ENCODE measurements at places on chromosomes 2 and 18.

GRCh38 chr18:75652528-75652927 lies 225.0 kb upstream of the SMIM21 start:
- DNase-seq, result no peak

- DNase-seq, result no peak
Measured at GRCh38 chr2:126664639-126665038, 8.7 kb downstream of the GYPC start.

- DNase-seq, result no peak
Measured at GRCh38 chr2:48779019-48779716, 23.6 kb upstream of the LHCGR start.

DNA sequence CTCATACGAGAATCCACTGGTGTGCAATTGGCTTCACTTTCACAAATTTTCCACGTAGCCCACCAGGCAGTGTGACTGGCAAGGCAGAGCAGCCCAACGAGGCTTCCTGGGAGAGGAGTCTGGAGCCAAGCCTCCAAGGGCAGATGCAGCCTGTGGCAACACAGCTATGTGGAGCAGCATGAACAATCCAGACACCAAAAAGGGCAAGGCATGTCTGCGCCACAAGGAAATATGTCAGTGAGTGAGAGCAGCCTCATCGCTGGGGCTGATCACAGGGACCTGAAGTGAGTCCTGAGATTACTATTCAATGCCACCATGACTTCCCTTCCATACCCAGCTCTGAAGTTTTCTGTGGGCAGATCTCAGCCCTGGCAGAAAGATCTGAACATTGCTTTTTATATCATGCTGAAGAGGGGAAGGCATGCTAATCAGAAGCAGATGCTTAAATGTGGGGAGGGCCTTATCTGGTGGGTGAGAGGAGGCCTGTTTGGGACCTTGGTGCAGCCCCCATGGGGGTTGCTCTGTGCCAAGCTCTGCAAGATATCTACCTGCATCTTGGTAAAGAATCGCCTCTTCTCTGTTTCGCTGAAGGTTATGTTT lies 40.0 kb upstream of the PUM2 start:
- DNase-seq, result no peak

DNA sequence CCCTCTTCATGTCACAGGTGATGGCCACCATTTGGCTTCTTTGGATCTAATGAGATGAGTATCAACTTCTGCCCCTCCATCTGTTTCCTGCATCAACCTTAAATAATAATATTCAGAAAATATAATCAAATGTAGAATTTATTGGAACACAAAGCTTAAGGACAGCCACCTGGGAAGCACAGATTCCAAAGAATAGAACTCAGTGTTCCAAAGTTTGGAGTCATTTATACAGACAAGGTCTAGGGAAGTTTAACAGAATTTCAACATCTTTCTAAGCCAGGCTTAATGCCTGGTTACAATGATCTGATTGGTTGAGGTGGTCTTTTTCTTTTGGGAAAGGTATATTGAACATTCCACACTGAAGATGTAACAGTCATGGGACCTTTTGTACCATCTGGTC lies 218.0 kb upstream of the PIEZO2 start:
- no peak for DNase-seq

DNA sequence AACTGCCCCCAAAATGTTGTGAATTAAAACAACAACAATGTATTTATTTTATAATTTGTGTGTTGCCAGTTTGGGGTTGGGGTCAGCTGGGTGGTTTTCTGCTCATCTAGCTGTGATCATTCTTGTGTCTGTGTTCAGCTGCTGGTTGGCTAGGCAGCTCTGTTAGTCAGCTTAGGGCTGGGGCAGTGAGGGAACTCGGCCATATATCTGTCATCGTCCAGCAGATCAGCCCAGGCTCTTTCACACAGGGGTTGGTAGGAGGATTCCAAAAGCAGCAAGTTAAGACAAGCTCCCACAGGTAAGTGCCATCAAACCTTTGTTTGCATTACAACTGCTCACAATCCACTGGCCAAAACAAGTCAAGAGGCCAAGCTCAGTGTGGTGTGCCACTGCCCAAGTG lies 121.5 kb downstream of the LPIN1 start:
- no peak for DNase-seq

DNA sequence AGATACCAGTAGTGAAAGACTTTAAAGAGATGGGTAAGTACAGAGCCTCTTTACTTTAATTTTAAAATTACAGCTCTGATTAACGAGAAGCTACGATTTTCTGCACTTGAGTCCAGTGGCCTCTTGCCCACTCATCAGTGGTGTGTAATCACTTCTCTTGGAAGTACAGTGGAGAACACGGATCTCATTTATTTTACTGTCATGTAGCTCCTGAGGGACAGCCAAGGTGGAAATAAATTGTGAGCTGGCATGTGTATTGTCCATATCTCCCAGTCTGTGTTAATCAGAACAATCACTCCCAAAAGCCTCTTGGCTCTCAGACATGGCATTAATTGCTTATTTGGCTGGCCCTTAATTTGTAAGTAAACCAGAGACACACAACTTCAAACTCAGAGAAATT lies 69.4 kb downstream of the LOXHD1 start:
- no peak for DNase-seq

GRCh38 chr2:16523711-16524110 lies 141.9 kb downstream of the CYRIA start:
- no peak for DNase-seq

- no peak for DNase-seq
Measured at GRCh38 chr2:98806236-98806697, 75.3 kb upstream of the MGAT4A start.

Data from stimulated activated CD8-positive, alpha-beta memory T cell treated with anti-CD3 and anti-CD28 coated beads, Interleukin-7, amount 100 ng/mL, for 1 hour (primary cell).